ENCODE measurements at places on chromosomes 1 and 21. TPM values are rescaled to one million over a fixed set of nuclear protein-coding genes. Genes with fewer than 3 reads are reported as not detected.

The FCRLA gene
- not detected for total RNA-seq

The ZMYND12 gene
- total RNA-seq = 0.46 TPM

The MYBPH gene
- total RNA-seq = not detected

The C1orf87 gene
- not detected for total RNA-seq

The SLC45A1 gene
- 7.2 TPM for total RNA-seq

The PLCH2 gene
- total RNA-seq = 0.24 TPM

The MMEL1 gene
- not detected for total RNA-seq

The PCP4 gene
- not detected for total RNA-seq

The AUNIP gene
- 8.5 TPM for total RNA-seq

The ARTN gene
- 0.46 TPM for total RNA-seq

The PBX1 gene
- 13.5 TPM for total RNA-seq

The SLC44A3 gene
- total RNA-seq = 1.6 TPM

The KRTAP7-1 gene
- total RNA-seq = not detected

The ADCY10 gene
- 0.38 TPM for total RNA-seq

The DCST1 gene
- not detected for total RNA-seq

The KRTAP10-11 gene
- not detected for total RNA-seq

The ESRRG gene
- not detected for total RNA-seq

The CD160 gene
- not detected for total RNA-seq

The TNFAIP8L2 gene
- not detected for total RNA-seq

The TGFBR3 gene
- 6.3 TPM for total RNA-seq

The FBXO2 gene
- 6.1 TPM for total RNA-seq

The ELAPOR1 gene
- total RNA-seq = 0.46 TPM

The FLG2 gene
- total RNA-seq = not detected

The FCER1G gene
- total RNA-seq = 0.28 TPM

The TNNT2 gene
- total RNA-seq = 0.24 TPM

The FMO4 gene
- total RNA-seq = 0.67 TPM

The LCE1A gene
- total RNA-seq = not detected

The TRIM67 gene
- 0.30 TPM for total RNA-seq

The ITPKB gene
- 1.9 TPM for total RNA-seq

The TNFRSF18 gene
- 0.17 TPM for total RNA-seq

The RNF186 gene
- total RNA-seq = not detected

The ATP6V0B gene
- 130 TPM for total RNA-seq

The SPATA46 gene
- not detected for total RNA-seq

Measured in A549 treated with Hydrocortisone at 1 μM for 4 hours (cell line).